ENCODE measurements at places on chromosomes 7 and 10.

DNA sequence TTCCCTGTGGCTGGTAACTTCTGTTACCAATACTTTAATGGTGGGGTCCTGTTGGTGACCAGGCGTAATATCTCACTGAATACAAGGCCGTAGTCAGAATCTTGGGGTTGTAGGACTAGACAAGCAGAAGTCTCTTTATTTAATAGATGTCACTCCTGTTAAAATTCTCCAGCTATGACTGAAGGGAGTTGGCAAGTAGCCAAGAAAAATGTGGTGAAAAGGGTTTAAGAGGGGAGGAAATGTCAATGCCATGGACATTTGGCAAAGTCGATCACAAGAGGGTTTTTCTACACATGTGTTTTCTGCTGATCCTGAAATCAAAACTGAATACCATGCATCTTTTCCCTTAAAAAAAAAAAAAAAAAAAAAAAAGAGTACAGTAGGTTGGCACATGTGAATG is 533.5 kb downstream of the AUTS2 start:
- no peak for DNase-seq

DNA sequence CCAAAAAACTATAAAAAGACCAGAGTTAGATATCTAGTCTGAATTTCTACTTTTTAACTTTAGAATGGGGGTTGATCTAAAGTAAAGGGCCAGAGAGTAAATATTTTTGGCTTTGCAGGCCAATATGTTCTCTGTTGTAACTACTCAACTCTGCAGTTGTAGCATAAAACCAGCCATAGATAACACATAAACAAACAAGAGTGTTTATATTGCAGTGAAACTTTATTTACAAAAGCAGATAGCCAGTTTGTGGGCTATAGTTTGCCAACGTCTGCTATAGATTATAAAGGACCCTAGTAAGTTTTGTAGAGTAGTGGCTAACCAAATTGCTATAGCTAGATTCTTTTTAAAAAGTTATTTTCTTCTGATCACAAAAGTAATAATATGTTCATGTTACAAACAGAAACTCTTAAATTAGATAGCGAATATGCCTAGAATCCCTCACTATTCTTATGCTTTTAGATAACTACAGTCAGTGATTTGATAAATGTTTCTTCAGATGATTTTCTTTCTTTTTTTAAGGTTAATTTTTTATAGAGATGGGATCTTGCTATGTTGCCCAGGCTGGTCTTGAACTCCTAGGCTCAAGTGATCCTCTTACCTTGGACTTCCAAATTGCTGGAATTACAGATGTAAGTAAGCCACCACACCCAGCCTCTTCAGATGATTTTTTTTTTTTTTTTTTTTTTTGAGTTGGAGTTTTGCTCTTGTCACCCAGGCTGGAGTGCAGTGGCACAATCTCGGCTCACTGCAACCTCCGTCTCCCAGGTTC is 23.6 kb upstream of the HBP1 start:
- DNase-seq, result no peak

DNA sequence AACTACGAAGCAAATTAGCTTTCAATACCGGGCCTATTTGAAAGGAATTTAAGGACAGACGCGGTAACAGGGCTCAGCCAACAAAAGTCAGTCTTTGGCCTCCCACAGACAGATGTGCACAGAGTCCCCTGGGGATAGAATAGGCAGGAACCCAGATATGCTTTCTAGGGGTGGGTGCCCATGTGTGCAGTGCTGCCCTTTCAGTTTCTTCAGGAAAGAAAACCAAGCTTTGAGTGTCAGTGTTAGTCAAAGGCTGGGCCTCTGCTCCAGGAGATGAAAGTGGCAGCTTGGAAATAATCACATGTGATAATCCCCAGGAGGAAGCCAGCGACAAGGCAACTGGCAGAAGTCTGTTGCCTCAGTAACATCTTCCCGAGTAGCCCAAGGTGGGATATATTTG is 43.8 kb upstream of the CSTF2T start:
- no peak for DNase-seq

DNA sequence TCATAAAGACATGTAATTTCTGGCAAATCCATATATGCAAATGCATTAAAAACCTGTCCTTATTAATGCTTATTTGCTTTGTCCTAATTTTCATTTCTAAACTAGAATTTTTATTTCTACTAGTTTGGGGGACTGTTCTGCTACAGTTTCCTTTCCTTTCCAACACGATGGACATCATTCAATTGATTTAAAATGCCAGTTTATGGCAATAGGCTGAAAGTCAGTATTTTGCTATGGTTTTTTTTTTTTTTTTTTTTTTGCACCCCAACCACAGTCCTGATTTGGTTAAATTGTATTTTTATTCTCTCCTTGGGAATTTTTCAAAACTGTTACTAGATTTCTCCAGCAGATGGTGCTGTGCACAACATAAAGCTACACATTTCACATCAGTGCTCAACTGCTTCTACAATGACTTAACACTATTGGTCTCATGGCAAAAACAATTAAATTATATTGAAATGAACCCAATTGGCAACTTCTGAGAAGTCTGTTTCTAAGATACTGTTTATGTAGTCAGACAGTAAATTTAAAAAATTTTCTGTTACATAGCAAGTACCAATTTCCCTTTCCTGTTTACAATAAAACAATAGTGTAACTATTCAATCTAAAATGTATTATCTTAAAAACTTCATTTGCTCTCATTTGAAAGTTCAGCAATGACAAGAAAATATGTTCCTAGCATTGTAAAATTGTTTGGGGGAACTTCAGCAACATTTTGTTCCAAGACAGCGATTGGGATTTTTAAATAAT is 193.8 kb upstream of the CCDC6 start:
- no peak for DNase-seq

GRCh38 chr10:28094121-28094520 is 95.2 kb upstream of the ODAD2 start:
- DNase-seq, result no peak

GRCh38 chr7:105007298-105007697 is 6.7 kb upstream of the KMT2E start:
- no peak for DNase-seq

DNA sequence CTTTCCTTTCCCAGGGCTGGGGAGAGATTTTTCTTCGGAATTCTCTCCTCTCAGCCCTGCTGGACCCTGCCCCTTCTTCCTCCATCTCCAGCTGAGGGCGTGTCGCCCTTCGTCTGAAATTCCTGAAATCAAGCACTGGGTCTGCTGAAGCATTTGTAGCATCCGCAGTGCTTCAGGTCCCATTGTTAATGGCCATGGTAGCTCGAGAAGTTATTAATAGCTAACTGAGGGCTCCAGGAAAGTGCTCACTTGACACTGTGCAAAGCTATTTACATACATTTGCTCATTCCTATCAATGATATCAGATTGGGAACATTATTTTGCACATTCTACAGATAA is 515 bp downstream of the FAM149B1 start:
- no peak for DNase-seq

Measured in activated T-cell treated with anti-CD3 and anti-CD28 coated beads for 24 hours (primary cell).